ENCODE measurements at places on chromosomes 1 and 21. TPM values are rescaled to one million over a fixed set of nuclear protein-coding genes. Genes with fewer than 3 reads are reported as not detected.

- DNase-seq = no peak
Measured at GRCh38 chr1:33182896-33183295, 1.1 kb upstream of the TRIM62 start.

DNA sequence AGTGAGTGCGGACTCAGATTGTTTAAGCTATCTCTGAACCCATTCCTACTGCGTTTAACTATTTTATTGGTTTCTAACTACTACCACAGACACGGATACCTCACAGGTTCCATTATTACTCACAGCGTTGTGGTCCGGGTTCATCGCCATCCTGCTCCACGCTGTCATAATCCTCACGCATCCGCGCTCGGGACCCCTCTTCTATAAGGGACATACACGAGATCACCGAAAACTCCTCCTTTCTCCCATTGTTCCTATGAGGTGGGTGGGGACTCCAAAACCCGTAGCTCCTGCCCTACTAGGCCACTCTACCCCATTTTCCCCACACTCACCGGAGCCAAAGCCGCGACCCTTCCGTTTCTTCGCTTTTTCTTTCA, 610 bp downstream of the RBM8A start:
- DNase-seq = no peak

- no peak for DNase-seq
Measured at GRCh38 chr1:15991427-15992186, 12.4 kb upstream of the SRARP start.

DNA sequence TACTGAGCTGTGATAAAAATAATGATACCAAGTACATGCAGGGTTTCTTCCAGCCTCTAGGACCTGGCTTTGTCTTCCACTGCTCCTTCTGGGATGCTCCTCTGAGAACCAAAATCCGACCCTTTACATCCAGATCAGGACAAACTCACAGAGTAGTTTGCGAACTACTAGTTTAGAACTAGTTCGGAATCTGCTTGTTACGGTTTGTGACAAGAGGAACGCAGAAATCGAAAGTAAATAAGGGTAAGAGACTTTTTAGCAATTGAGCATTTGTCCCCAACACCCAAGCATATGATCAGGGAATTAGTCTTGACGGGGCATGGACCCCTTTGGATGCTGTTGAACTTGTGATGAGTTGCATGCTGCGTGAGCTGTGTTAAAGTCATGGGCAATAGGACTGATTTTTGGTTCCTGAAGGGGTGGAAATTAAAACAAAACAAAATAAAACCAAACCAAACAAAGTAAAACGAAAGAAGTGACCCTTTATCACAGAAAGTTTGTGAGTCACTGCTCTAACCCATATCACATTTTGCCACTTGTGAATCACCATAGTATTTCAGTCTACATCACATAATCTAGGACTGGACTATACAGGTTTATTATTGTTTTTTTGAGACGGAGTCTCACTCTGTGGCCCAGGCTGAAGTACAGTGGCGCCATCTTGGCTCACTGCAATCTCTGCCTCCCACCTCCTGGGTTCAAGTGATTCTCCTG, 35.7 kb upstream of the ERRFI1 start:
- no peak for DNase-seq

GRCh38 chr1:25757151-25757845, 42.7 kb upstream of the SELENON start:
- DNase-seq = no peak

GRCh38 chr1:32249831-32250525, 1.1 kb upstream of the LCK start:
- peak; percentile 54 for DNase-seq

DNA sequence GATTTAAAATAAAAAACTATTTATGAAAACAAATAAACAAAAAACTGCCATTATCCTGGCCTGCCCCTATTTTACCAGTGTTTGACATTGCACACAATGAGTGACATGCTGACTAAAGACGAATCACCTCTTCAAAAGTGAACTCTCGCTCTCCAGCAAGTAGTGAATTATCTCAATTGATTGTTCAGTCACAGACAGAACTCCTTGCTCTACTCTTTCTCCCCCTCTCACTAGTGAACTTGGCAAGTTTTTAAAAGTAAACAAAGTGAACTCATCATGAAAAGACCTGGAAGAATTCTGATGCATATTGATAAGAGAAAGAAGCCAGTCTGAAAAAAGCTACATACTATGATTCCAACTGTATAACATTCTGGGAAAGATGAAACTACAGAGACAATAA, 4.7 kb upstream of the C1orf52 start:
- DNase-seq = no peak

DNA sequence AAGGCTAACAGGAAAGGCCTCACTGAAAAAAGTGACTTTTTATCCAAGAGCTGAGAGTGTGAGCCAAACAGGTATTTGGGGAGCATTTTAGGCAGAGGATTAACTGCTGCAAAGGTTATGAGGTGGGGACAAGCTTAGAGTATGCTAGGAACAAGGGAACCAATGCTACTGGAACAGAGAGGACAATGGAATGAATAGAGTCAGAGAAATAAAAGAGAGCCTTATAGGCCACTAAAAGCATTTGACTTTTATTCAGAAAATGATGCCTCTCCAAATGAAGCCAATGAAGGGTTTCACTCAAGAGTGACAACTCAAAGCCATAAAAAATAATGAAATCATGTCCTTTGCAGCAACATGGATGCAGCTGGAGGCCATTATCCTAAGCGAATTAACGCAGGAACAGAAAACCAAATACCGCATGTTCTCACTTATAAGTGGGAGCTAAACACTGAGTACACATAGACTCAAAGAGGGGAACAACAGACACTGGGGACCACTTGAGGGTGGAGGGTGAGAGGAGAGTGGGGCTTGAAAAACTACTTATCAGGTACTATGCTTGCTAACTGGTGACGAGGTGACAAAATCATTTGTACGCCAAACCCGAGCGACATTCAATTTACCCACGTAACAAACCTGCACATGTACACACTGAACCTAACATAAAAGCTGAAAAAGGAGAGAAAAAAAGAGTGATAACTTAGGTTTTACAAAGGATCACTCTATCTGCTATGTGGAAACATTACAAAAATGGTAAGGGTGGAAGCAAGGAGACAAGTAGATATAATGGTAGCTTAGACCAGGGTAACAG, 11.1 kb downstream of the PTP4A2 start:
- DNase-seq = no peak

GRCh38 chr1:181040284-181040865, 6.6 kb downstream of the MR1 start:
- no peak for DNase-seq

DNA sequence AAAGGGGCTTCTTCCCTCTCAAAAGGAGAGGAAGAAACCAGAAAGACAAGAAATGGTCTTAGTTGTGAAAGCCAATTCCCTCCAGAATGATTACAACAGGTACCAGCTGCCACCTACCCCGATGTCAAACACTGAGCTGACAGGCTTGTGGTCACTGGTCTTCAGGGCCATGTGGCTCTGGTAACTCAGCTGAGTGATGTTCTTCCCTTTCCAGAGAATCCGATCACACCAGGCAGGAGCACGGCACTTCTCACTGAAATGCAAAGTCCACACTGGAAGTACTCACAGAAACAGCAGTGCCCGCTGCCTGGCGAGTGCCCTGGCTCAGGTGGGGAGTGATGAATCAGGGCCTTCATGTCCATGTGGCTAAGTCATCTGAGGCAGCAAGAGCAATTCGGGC, 18.7 kb upstream of the MTF1 start:
- no peak for DNase-seq

DNA sequence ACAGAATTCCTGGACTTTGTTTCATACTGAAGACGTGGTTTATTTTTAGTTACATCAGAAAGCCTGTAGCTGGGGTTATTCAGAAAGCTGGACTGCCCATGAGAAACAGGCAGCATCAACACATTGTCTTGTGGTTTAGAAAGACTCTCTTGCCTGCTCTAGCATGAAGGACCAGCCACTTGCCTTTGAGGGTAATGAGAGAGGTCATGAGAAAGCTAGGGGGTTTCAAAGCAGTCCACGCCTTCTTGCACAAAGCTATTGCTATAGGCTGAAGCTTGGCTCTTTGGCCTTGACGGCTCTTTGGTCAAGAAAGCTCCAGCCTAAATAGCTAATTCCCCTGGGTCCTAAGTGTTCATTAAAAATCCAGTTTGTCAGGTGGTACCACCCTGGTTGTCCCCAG, 208.1 kb downstream of the PRDM2 start:
- DNase-seq = no peak

- DNase-seq = peak; percentile 32
Measured at GRCh38 chr1:53685272-53686051, 53.5 kb downstream of the GLIS1 start.

DNA sequence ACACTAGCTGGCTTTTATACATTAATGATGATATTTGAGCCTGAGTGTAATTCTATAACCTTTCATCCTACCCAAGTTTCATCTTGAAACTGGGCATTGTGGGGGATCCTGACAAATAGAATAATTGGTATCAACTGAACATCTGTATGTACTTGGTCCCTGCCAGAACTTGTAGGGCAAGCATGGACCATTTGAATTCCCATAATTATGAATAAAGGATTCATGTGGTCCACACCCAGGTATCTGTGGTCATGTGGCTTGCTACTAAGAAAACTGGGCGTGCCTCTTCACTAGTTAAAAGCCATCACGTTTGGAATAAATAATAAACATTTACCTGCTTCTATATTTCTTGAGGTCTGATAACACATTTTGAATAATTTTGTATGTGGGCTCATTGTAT, 20.6 kb upstream of the VTCN1 start:
- DNase-seq = no peak

DNA sequence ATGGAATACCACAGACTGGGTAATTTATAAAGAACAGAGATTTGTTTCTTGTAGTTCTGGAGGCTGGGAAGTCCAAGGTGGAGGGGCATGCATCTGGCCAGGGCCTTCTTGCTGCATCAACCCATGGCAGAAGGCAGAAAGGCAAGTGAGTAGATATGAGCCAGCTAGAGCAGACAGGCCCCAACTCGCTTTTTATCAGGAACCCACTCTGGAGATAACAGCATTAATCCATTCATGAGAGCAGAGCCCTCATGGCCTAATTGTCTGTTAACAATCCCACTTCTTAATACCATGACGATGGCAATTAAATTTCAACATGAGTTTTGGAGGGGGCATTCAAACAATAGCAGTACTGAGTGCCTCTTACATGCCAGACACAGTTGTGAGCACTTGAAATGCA, 87.2 kb upstream of the SOX13 start:
- no peak for DNase-seq

DNA sequence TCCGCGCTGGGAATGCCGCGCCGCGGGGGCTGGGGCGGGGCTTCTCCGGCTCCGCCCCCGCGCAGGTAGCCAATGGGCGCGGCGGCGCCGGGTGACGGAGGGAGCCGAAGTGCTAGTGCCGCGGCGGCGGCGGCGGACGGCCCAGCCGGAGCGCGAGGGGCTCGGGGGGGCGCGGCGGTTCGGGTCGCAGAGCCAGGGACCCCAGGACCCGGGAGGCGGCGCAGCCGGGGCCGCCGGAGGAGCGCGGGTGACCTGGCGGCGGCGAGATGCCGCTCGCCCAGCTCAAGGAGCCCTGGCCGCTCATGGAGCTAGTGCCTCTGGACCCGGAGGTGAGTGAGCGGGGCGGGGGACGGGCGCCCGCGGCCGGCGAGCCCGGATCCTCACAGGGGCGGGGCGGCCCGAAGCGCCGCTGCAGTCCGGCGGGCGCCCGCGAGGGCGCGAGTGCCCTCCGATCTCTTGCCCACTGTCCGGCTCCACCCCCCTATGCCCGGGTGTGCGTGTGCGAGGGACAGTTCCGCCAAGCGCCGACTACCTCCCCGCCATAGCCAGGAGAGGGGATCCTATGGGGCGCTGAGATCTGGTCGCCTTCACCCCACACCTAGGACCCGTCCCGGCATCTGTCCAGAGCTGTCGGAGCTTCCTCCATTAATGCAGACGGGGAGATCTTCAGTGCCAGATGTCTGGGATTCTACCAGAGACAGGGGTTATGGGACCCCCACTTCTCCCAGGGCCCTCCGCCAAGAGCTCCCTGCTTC, at the start of gene RPS6KA1:
Gene RPS6KA1, plus strand, starts transcription at position 107 of the 755 bp plus-strand sequence. Its CDS starts 160 bp downstream, at position 267.
- DNase-seq = peak; percentile 78

- no peak for DNase-seq
Measured at GRCh38 chr1:195934817-195935553, 673.3 kb downstream of the KCNT2 start.

GRCh38 chr1:234295626-234296025, 77.6 kb upstream of the COA6 start:
- DNase-seq = no peak

- DNase-seq = no peak
Measured at GRCh38 chr1:106621853-106622252, 434.6 kb upstream of the PRMT6 start.

- no peak for DNase-seq
Measured at GRCh38 chr1:69139007-69139406, 428.7 kb upstream of the LRRC7 start.

DNA sequence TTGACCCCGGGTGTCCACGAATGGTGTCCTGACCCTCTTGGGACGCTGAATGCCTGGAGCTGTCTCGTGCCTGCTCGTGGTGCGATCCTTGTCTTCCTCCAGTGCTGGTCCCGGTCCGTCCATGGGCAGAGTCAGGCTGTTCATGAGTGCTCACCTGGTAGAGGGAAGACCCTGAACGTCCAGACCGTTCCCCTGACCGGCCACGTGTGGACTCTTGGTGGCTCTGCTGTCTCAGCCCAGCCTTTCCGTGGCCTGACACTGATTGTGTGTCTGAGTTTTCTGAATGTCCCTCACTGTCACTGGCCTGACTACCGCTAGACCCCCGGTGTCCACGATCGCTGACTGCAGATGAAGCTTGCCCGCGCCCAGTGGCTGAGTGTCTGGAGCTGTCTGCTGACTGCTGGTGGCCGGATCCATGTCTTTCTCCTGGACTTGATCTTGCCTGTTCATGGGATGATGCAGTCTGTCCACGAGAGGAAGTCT, 11.7 kb downstream of the FLG start:
- DNase-seq = no peak

DNA sequence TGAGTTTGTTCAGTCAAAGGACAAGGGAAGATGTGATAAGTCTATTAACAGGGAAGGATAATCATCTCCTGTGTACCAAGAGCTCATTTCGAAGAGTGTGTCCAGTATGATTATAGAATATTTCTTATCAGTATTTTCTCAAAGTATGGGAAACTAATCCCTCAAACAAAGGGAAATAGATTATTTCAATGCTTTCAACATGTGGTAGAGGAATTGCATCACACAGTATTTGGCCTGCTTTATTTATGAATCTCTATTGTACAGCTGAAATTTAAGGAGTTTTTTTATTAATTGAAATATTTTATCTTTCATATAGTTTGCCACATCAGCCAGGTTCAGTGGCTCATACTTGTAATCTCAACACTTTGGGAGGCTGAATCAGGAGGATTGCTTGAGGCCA, 151.0 kb downstream of the CLEC20A start:
- no peak for DNase-seq

Gene PLXNA2
- total RNA-seq = 14.4 TPM

Gene TCHH
- not detected for total RNA-seq

Gene TRPM2
- total RNA-seq = 1.9 TPM

Gene ACP6
- 9.1 TPM for total RNA-seq

Gene SLC45A1
- total RNA-seq = 1.9 TPM

Gene TLR5
- total RNA-seq = 3.0 TPM

Gene LRRC3
- 2.7 TPM for total RNA-seq

Gene SLC16A4
- total RNA-seq = 3.4 TPM

Gene KRTAP19-3
- total RNA-seq = not detected

Gene MRPL55
- 65.6 TPM for total RNA-seq
